Stimulated activated CD4-positive, alpha-beta T cell treated with anti-CD3 and anti-CD28 coated beads, Interleukin-12 subunit alpha, Interleukin-12 subunit beta, amount 100 ng/mL, for 24 hours (primary cell): ENCODE measurements at places on chromosomes 3 and 15.

DNA sequence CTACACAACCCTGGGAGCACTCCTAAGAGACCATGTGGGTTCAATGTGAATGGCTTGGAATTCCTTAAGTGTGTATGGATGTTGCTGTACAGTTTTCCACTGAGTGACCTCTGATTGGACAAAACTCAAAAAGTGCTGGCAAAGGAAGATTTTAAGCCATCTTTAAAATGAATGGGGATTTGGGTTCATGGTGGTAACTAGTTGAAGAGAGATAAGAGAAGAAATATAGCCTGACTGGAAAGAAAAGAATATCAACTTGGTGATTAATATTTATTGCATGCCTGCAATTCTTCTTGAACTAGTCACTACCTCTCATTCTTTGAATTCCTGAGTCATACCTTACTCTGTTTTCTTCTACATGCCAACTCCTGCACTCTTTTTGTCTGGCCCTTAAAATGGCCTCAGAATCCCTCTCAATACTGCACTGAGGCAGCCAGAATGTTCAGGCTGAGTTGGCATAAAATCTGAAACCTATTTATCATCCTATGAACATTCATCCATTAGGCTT, 124.7 kb downstream of the RPL22L1 start:
- no peak for DNase-seq

- no peak for DNase-seq
Measured at GRCh38 chr3:191376516-191377141, 46.3 kb upstream of the UTS2B start.

DNA sequence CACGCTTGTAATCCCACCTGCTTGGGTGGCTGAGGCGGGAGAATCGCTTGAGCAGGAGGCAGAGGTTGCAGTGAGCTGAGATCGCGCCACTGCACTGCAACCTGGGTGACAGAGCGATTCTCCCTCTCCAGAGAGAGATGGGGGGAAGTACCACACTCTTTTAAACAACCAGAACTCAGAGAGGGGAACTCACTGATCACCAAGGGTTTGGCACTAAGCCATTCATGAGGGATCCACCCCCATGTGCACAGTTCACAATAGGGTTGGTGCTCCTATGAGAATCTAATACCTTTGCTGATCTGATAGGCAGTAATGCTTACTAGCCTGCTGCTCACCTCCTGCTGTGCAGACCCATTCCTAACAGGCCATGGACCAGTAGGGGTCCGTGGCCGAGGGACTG, 51.6 kb downstream of the QTRT2 start:
- no peak for DNase-seq

DNA sequence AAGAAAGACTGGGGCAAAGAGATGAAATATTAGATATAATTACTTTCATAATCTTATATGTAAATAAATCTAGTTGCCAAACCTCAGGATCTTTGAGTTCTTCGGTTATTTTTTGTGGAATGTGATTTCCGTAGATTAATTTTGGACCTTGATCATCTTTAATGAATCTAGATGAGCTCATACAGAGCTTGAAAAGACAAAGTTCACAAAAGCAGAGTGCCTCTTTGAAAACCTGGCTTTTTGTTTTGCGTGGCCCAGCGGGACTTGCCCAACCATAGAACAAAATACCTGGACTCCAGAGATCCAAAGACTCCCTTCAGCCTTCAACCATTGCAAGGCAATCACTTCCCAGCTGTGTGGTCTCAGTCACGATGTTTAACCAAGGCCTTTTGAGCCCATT, 54.8 kb upstream of the CHST2 start:
- DNase-seq: no peak
